Gastroesophageal sphincter (tissue), 4 donors: ENCODE measurements at places on chromosomes 7 and 10.

DNA sequence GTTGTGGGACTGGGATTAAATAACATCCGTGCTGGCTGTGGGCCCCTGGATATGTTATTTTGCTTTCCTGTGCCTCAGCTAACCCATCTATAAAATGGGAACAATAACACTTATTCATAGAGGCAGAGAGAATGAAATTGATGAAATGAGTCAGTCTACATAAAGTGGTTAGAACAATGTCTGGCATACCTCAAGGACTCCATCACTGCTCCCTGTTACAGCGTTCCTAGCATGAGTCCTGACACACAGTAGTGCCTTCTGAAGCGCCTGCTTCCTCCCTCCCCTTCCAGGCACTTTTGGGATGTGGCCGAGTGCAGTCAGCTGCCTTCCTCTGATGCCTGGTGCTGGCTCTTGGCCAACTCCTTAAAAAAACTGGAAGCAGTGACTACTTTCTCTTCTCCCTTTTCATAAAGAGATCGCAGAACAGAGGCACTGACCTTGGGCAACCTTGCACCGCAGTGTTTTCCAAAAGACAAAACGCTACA lies 108.4 kb upstream of the ZMIZ1 start:
- peak; percentile 85 for ATAC-seq

GRCh38 chr10:100509241-100509840 lies 10.3 kb downstream of the SEC31B start:
- ATAC-seq: no peak

GRCh38 chr7:117184367-117184766 lies 138.5 kb downstream of the WNT2 start:
- ATAC-seq: no peak

DNA sequence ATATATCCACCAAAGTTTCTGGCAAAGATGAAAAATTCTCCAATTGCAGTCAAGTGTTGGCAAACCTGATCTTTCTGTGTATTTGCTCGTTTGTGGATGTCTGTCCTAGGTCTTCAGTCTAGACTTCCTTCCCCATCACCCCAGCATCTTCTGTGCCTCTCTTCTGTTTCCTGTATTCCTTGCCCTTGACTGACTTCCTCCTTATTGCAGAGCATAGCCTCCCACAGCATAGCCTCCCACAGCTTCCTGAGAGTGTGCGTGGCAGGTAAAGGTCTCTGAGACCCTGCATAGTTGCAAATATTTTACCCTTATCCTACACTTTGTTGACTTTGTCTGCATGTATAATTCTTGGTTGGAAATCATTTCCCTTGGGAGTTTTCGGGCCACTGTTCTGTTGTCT lies 18.4 kb downstream of the SLC18A2 start:
- no peak for ATAC-seq

- no peak for ATAC-seq
These were observed 4.2 kb downstream of the SFTPD start for GRCh38 chr10:79944428-79945395.

DNA sequence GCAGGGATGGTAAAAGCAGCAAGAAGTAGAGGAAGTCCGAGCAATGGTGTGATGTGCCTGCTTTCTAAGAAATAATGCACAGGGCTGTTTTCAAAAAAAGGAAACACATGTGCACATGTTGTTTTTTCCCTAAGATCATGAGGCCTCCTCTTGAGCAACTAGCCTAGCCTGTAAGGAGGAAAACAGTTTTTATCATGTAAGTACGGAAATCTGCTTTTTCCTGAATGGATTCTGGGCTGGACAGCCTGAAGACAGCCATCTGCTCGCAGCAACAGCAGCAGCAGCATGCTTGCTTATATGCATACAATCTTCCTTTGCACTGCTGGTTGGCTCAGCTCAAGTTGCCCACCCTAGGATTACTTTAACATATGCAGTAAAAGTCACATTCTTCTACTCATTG lies 87.1 kb downstream of the HIBADH start:
- no peak for ATAC-seq
